ENCODE measurements at places on chromosomes 5 and 9. TPM values are rescaled to one million over a fixed set of nuclear protein-coding genes. Genes with fewer than 3 reads are reported as not detected.

DNA sequence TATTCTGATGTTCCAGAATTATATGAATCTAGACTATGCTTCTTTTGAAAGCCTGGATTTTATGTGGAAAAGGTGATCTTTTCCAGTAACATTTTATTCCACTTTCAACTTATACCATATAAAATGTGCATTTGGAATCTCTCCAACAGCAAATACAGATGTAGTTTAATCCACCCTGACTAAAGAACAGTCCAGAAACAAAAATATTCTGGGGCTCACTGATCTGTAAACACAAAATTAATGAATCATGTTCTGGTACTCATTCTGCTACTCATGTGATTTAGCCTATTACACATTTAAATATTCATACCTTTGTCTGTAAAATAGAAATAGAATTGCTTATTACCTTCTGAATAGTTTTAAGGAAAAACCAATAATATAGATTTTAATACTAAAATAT, 125.8 kb downstream of the ARRDC3 start:
- no peaks in the 10 kb centered on the region for H3K4me1 ChIP-seq
- H3K27me3 ChIP-seq: no peaks in the 10 kb centered on the region
- H3K4me3 ChIP-seq: no peak overlapping the region
- no peak overlapping the region for H3K27ac ChIP-seq

DNA sequence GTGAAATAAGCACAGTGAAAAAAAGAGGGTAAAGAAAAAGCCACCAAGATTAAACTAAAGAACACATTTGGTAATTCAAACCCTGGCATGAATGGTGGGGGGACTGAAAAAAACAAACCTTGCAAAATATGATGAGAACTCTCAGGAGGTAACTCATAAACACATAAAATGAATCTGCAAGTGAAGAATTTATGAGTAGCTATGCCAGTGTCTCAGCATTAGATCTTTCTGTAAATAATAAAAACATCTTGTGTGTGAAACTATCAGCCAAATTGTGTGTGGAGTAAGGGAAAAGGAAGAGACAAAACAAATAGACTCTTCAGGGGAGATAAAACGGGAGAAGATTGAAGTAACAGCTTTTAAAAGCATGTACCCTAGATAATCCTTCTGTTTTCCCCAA, 129.6 kb upstream of the SPEF2 start:
- H3K27me3 ChIP-seq: no peaks in the 10 kb centered on the region
- H3K27ac ChIP-seq: no peak overlapping the region
- no peak overlapping the region for H3K4me3 ChIP-seq
- no peaks in the 10 kb centered on the region for H3K36me3 ChIP-seq

DNA sequence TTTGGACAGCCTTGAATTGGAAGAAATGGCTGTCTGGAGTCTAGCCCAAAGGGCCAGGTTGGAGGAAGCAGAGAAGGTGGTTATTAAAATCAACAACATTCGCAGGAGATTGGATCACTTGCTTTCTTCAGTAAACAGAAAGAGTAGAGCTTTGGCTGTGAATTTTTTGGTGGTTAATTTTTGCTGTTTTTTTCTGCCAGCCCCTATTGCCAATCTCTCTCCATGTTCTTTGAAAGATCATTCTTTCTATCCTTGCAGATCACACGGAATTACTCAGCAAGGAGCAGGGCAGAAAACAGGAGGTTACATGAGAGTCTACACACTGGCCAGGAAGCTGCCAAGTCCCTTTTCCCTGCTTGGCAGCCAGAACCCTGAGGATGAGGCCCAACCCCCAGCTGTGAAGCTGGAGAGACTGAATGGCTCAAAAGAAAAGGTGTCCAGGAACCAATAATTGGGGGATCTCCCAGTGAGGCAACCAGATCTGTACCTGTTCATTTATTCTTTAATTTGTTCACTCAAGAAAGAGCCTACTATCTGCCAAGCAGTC, 13.0 kb downstream of the GLRX start:
- peaks cover 9% of the 10 kb centered on the region for H3K36me3 ChIP-seq
- H3K27ac ChIP-seq: peak overlapping the region; percentile 53
- no peaks in the 10 kb centered on the region for H3K27me3 ChIP-seq
- DNase-seq: no peak

DNA sequence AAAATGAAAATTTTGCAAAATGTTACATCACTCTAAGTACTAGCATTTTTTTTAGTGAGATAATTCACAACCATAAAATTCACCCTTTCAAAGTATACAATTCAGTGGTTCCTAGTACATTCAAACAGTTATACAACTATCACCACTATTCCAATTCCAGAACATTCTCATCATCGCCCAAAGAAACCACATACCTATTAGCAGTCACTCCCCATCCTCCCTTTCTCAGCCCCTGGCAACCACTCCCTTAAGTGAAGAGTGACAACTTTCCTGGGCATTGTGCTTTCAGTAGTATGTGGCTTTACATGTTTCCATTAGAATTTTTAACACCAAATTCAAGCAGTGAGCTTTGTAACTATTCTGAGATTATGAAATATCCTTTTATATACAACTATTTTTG, 81.4 kb downstream of the RASEF start:
- H3K27ac ChIP-seq: no peak overlapping the region
- no peak for DNase-seq
- no peaks in the 10 kb centered on the region for H3K27me3 ChIP-seq
- H3K4me3 ChIP-seq: no peak overlapping the region

- H3K27me3 ChIP-seq: no peaks in the 10 kb centered on the region
- H3K36me3 ChIP-seq: no peaks in the 10 kb centered on the region
- no peaks in the 10 kb centered on the region for H3K4me1 ChIP-seq
- H3K27ac ChIP-seq: no peak overlapping the region
Observed at GRCh38 chr9:72773570-72773969, 179.3 kb downstream of the ALDH1A1 start.

DNA sequence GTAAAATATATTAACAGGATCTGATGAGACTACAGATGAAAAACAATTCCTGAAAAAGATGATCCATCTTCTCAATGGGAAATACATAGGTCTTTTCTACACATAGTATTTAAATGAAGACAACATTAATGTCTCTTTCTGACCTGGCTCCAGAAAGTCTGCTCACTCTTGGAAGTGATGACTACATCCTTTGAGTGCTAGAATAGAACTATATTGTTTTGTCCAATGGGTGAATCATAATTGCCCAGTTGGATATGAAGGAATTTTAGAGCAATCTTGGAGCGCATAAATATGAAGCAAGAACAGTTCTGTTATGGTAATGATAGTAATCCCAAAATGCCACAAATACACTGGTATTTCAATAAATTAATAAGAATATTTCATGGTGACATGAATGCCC, 322.1 kb downstream of the DEPDC1B start:
- no peak overlapping the region for H3K4me3 ChIP-seq
- DNase-seq: no peak
- no peak overlapping the region for H3K27ac ChIP-seq
- H3K36me3 ChIP-seq: no peaks in the 10 kb centered on the region
- no peaks in the 10 kb centered on the region for H3K4me1 ChIP-seq

- H3K27me3 ChIP-seq: no peaks in the 10 kb centered on the region
- H3K36me3 ChIP-seq: no peaks in the 10 kb centered on the region
- no peaks in the 10 kb centered on the region for H3K4me1 ChIP-seq
- no peak for DNase-seq
- H3K4me3 ChIP-seq: no peak overlapping the region
- no peak overlapping the region for H3K27ac ChIP-seq
Observed at GRCh38 chr5:19676895-19677294, 311.1 kb downstream of the CDH18 start.

GRCh38 chr5:136810261-136810801, 445.0 kb upstream of the TRPC7 start:
- no peaks in the 10 kb centered on the region for H3K36me3 ChIP-seq
- no peaks in the 10 kb centered on the region for H3K27me3 ChIP-seq
- H3K4me1 ChIP-seq: no peaks in the 10 kb centered on the region
- H3K4me3 ChIP-seq: no peak overlapping the region

- H3K4me1 ChIP-seq: peaks cover 28% of the 10 kb centered on the region
- no peak overlapping the region for H3K4me3 ChIP-seq
- no peak for DNase-seq
- no peak overlapping the region for H3K27ac ChIP-seq
- no peaks in the 10 kb centered on the region for H3K27me3 ChIP-seq
Observed at GRCh38 chr5:14417276-14417730, 164.3 kb upstream of the OTULINL start.

GRCh38 chr5:148794275-148794674, 32.1 kb upstream of the ADRB2 start:
- no peak overlapping the region for H3K27ac ChIP-seq
- no peak for DNase-seq
- H3K4me3 ChIP-seq: no peak overlapping the region
- no peaks in the 10 kb centered on the region for H3K27me3 ChIP-seq
- no peaks in the 10 kb centered on the region for H3K4me1 ChIP-seq

- H3K27ac ChIP-seq: no peak overlapping the region
- no peaks in the 10 kb centered on the region for H3K4me1 ChIP-seq
- H3K4me3 ChIP-seq: no peak overlapping the region
Observed at GRCh38 chr9:120212153-120212852, 367.7 kb downstream of the CDK5RAP2 start.

GRCh38 chr5:149271195-149271715, 404 bp upstream of the AFAP1L1 start:
- H3K27me3 ChIP-seq: peaks cover 36% of the 10 kb centered on the region
- H3K27ac ChIP-seq: peak overlapping the region; percentile 58
- peaks cover 3% of the 10 kb centered on the region for H3K36me3 ChIP-seq
- H3K4me3 ChIP-seq: peak overlapping the region; percentile 18

DNA sequence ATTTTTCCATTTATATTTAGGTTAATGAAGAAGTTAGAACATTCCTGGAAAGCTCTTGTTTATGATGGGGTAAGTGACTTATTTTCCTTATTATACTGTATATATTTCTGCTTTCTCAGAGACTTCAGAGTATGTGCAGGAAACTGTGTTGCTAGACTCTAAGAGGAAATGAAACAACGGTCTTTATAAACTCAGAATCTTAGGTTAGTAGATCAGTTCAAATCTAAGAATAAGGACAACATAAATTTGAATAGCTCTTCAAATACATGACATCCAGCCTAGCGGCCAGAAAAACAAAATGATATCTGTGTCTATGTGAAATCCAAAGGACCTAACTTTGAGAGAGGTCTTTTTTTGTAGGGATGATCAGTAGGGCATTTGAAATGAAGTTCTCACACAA, 94.3 kb downstream of the PRKACG start:
- no peaks in the 10 kb centered on the region for H3K4me1 ChIP-seq
- H3K4me3 ChIP-seq: no peak overlapping the region
- H3K27ac ChIP-seq: no peak overlapping the region
- no peaks in the 10 kb centered on the region for H3K36me3 ChIP-seq
- DNase-seq: no peak

- no peak overlapping the region for H3K27ac ChIP-seq
- no peak for DNase-seq
- H3K4me3 ChIP-seq: no peak overlapping the region
- H3K36me3 ChIP-seq: no peaks in the 10 kb centered on the region
- H3K27me3 ChIP-seq: no peaks in the 10 kb centered on the region
Observed at GRCh38 chr5:149829954-149830353, 99.8 kb downstream of the PPARGC1B start.

- H3K4me3 ChIP-seq: no peak overlapping the region
- no peak for DNase-seq
- H3K36me3 ChIP-seq: no peaks in the 10 kb centered on the region
- no peak overlapping the region for H3K27ac ChIP-seq
- no peaks in the 10 kb centered on the region for H3K27me3 ChIP-seq
Observed at GRCh38 chr5:53924392-53924791, 364.0 kb downstream of the NDUFS4 start.

- no peaks in the 10 kb centered on the region for H3K36me3 ChIP-seq
- no peak overlapping the region for H3K4me3 ChIP-seq
- no peak overlapping the region for H3K27ac ChIP-seq
- DNase-seq: no peak
Observed at GRCh38 chr5:117295941-117296340, 721.3 kb upstream of the SEMA6A start.

Gene TAF11L5
- not detected for total RNA-seq

Gene ISL1
- total RNA-seq: 6.3 TPM

Gene ZDHHC11B
- total RNA-seq: 0.71 TPM

Gene ALDH1A1
- total RNA-seq: 5.6 TPM

Gene NUTM2G
- not detected for total RNA-seq

Gene RALGPS1
- total RNA-seq: 8.5 TPM

Gene GPR151
- total RNA-seq: under 0.01 TPM

Gene IFNA13
- not detected for total RNA-seq

Data from thymus (tissue), 14 donors.